H9 (cell line): ENCODE measurements at places on chromosomes 2 and 18.

DNA sequence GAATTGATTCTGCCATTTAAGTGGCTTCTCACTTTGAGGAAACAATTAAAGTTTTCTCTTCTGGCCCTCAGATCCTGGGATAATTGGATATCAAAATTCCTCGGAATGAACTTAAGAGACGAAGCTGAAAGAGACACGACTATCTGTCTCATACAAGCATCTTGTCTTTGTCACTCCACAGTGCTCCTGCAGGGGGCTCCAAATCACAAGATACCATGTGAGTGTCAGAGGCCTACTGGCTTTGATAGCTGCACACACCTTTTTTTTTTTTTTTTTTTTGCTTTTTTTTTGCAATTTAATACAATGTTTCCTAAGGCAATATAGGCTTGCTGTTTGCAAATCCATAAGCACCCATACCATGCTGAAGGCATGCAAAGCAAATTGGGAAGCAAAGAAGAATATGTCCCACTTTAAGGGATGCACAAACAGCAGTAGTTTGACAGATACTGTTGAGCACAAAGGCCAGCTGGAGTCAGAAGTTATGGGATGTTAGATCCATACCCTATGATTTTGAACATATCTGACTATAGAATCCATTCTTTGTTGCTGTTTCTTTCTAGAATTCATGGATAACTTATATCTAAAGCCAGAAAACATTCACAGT is 109.0 kb upstream of the CBLN2 start:
- peak; percentile 71 for DNase-seq

- DNase-seq = no peak
Measured at GRCh38 chr2:215695861-215696260, 260.0 kb upstream of the FN1 start.

GRCh38 chr2:46535360-46535759 is 56.0 kb downstream of the TMEM247 start:
- no peak for DNase-seq

DNA sequence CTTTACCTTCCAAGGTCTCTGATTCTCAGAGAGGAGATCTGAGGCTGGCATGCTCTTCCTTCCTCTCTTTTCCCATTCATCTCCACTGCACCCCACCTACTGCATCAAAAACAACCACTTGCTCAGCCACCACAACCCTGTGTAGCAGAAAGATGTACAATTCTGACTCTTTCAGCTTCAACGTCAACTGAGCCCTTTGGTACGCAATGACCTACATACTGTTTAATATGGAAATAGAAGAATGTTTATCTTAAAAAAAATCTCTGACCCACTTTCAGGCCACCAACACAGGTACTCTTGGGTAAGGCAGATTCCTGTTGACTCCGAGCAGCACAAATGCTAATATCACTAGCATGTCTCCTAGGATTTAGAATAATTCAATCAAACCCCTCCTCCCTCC is 76.2 kb upstream of the AFF3 start:
- DNase-seq = no peak

DNA sequence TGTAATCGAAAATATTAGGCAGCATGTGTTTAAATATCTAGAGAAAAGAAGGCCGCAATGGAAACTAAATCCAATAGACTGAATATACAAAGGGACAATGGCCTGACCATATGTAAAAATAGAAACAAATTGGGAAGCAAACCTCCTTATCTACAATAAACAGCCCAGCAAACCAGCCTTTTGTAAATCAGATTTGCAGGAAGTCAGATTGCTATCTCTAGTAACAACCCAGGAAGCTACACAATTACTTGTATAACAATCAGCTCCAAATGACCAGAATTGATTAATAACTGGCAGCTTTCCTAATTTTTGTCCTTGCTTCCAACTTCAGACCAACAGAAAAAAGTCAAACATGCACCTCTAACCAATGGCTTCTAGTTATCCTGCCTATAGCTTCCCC is 860.0 kb downstream of the CPS1 start:
- DNase-seq = no peak

GRCh38 chr18:34509163-34509562 is 200.9 kb upstream of the DTNA start:
- DNase-seq = no peak

GRCh38 chr18:43526426-43527145 is 249.3 kb upstream of the SYT4 start:
- DNase-seq = no peak

- no peak for DNase-seq
Measured at GRCh38 chr2:171157109-171157500, 3.6 kb downstream of the TLK1 start.

- DNase-seq = no peak
Measured at GRCh38 chr18:35189510-35189909, 51.3 kb upstream of the ZNF397 start.

GRCh38 chr2:60079562-60079961 is 473.9 kb downstream of the BCL11A start:
- no peak for DNase-seq

DNA sequence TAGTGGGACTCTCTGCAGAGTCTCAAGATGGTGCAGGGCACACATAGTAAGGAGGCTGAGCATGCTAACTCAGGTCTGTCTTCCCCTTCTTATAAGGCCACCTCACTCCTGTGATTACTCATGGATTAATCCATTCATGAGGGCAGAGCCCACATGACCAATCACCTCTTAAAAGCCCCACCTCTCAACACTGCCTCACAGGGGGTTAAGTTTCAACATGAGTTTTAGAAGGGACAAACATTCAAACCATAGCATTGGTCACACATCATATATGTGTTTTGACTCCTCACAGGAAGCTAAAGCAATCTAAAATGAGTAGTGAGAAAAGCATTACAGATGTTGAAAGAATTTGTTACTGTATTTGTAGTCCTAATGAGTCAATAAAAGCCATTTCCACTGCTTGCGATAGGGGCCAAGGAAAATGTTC is 57.5 kb downstream of the DTNA start:
- DNase-seq = no peak

GRCh38 chr18:40752316-40752715 is 1202.7 kb upstream of the PIK3C3 start:
- no peak for DNase-seq

DNA sequence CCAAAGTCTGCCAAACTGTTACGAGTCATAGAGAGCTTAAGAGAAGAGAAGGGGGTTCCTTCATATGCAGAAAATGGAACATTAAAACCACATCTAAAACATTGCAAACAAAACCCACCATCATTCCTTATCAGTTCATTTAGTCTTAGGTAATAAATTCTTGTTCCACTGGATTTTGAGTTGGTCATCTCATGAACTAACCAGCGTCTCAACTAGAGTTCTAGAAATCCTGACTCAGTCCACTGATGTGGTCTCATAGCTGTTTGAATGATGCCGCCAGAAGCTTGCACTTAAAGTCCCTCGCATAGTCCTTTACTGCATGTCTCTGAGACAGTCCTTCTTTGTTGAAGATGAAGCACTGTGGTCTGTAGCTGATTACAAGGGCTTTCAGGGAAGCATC is 15.0 kb upstream of the CAB39 start:
- DNase-seq = no peak

DNA sequence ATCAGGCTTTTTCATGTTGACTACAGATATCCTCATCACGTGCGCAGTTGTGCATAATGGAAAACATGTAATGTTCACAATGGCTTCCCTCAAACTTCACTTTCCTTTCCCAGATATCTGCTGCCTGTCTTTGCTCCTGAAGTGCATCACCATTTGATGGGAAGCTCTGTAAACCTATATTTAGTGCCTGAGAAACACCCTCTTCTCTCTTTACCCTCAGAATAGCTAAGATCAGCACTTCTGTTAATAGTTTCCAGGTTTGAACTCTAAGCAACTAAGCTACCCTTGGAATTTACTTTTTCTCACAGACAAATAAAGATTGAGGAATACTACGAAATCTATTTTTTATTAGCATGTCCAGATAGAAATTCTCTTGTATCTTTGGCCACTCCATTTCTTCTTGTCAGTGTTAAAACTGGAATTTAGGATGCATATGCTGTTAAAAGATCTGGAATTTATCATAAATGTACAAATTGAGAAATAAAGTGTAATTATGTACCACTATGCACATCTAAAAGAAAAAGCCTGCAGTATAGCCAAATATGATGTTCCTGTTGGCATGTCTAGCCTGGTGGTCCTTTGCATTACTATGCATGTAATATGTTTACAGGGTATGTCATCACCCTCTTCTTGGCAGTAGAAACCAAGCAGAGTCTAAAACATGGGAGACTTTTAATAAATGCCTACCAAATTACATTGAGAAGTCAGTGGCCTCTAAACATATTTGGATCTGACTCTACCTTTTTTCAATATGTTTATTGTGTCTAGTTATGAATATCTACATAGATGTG is 278.7 kb downstream of the FIGN start:
- no peak for DNase-seq

DNA sequence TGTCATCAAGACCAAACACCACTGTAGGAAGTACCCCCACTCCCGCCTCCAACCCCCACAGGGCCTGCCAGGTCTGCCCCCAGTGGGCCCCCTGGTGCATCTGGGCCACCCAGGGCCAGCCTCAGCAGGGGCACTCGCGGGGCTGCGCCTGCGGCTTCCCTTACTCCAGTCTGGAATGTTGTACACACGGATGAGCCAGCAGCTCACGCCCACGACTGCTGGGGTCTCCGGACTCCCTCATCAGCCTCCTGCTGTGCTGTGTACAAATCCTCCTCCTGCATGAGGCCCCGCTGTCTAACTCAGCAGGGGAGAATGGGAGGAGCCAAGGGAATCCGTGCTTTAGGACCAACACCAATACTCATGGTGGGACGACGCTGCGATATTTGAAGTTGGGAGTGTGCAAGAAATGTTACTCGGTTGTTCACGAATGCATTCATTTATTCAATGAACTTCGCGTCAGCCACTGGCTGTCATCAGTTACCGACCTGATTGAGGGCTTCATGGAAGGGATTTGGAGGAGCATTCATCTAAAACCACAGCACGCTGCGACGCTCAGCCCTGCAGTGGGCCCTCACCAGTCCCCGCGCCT is 654 bp upstream of the ASB1 start:
- DNase-seq = no peak

- DNase-seq = no peak
Measured at GRCh38 chr18:46320928-46321711, 216.9 kb downstream of the HAUS1 start.

- DNase-seq = no peak
Measured at GRCh38 chr18:1446765-1447164, 542.1 kb downstream of the ADCYAP1 start.

GRCh38 chr18:77131652-77132368 is 773 bp downstream of the MBP start:
- no peak for DNase-seq

GRCh38 chr18:29012883-29013465 is 836.0 kb upstream of the CDH2 start:
- DNase-seq = no peak

DNA sequence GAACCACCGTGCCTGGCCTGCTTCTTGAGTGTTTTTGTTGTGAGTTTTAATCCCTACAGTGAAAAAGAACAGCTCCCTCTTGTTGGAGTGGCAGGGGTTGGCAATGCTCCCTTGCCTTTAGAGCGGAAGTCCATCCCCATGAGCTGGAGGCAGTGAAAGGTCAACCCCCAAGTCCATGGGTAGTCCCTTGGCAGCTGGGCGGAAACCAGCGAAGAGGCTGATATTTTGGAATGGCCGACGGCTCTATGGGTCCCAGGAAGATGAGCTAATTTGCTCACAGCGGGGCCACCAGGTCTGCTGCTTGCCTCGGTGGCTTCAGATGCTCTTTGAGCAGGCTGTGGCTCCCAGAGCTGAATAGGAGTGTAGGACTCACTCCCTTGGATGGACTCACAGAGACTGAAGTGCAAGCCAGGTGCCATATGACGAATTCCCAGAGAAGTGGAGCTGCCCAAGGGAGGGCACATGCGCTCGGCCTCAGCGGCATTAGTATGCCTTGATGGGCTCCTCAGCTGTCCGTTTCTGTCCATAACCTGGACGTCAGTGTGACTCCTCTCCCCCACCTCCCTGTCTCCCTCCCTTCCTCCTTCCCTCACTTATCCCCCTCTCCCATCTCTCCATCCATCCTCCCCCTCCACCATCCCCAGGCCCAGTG is 25.4 kb upstream of the RHOB start:
- DNase-seq = no peak

- no peak for DNase-seq
Measured at GRCh38 chr2:238810321-238810720, 37.6 kb upstream of the TWIST2 start.

GRCh38 chr2:42890791-42891355 is 98.5 kb upstream of the HAAO start:
- no peak for DNase-seq

- DNase-seq = no peak
Measured at GRCh38 chr2:228410061-228410460, 228.6 kb upstream of the SPHKAP start.

- no peak for DNase-seq
Measured at GRCh38 chr2:14524803-14525080, 107.8 kb upstream of the LRATD1 start.

DNA sequence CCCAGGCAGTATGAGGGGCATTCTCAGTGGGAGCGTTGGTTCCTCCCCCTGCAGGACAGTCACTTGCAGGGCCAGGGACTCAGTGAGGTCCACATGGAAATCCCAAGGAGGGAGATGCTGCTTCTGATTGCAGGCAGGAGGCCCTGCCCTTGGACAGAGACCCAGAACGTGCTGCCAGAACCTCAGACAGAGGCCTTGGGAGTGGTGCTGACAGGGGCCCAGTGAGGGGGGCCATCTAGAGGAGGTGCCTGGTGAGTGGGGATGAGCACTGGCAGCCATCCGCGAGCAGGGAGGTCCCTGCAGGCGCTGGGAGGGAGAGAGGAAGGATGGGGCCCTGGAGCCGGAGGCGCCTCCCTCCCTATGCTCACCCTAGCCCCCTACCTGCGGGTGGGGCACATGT is 133.1 kb downstream of the DYSF start:
- no peak for DNase-seq
